NCI-H524 treated with DMSO at 0.1 percent for 48 hours (cell line): ENCODE measurements at places on chromosomes 6 and 20.

DNA sequence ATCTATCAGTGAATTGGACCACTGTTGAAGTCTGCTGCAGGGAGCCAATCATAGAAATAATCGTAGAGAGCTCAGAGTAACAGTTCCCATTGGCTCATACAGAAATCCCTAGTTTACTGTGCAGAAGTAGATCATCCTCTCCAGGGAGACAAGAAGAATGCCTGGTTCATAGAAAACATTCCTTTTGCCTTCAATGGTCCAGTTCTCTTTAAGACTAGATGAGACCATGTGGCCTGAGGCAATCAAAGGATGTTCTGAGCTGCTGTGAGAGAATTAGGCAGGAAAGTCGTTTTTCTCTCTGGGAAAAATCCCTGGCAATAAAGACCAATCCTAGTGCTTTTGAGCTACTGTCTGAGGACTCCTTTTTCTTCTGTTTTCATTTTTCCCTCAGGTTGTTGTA lies 208.4 kb downstream of the CENPW start:
- no peak for DNase-seq

DNA sequence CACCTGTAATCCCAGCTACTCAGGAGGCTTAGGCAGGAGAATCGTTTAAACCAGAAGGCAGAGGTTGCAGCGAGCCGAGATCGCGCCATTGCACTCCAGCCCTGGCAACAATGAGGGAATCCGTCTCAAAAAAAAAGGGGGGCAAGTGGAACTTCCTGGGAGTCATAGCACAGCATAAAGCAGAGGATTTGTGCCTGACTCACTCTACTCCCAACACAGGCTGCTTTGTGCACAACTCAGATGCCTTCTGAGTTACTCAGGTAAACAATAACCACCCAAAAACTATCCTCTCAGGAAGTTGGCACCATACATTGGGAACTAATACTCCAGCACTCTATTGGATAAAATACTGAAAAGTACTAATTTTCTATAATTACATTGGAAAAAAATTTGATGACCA lies 2.5 kb upstream of the TMEM244 start:
- DNase-seq = no peak

DNA sequence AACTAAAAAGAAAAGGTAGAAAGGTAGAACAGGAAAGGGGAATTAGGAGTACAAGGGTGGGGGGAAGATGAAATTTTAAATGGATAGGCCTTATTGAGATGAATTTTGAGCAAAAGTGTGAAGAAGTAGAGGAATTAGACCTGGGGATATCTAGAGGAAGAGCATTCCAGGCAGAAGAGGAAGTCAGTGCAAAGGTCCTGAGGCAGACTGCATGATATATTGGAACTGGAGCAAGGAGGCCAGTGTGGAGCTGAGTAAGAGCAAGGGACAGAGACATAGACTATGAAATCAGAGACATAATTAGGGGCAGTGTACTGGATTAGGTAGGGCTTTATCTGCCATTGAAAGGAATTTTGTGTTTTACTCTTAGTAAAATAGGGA lies 40.4 kb downstream of the MAPK14 start:
- DNase-seq = no peak

DNA sequence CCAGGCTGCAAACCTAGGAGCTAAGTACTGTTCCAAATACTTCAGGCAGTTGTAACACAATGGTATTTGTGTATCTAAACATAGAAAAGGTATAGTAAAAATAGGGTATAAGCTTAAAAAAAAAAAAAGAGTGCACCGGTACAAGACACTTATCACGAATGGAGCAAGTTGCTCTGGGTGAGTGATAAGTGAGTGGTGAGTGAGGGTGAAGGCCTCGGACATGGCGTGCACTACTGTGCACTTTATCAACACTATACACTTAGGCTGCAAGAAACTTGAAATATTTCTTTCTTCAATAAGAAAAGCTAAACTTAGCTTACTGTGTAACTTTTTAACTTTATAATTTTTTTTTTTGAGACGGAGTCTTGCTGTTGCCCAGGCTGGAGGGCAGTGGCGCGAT lies 159.5 kb upstream of the PDE10A start:
- no peak for DNase-seq

- no peak for DNase-seq
Observed at GRCh38 chr6:126180585-126180984, 159.3 kb upstream of the CENPW start.

- no peak for DNase-seq
Observed at GRCh38 chr6:141195251-141195832, 937.4 kb upstream of the GJE1 start.

GRCh38 chr6:166258854-166259276 lies 49.3 kb downstream of the PRR18 start:
- DNase-seq = no peak

DNA sequence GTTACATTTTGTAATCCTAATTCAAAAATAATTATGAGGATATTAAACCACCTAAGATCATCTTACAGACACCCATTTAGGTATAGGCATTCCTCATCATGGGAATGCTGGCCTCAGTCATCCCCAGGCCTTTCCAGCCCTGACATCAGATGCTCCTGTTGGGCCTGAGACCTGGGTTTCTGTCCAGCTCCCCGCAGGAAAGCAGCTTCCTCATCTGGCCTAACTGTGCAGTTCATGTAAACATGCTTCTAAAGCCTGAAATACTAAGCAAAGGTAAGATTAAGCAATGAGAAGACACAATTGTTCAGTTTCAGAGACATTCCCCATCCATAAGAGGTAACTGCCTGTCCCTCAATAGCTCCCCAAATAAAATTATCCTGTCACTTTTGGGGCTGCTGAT lies 19.0 kb downstream of the ETV7 start:
- no peak for DNase-seq

DNA sequence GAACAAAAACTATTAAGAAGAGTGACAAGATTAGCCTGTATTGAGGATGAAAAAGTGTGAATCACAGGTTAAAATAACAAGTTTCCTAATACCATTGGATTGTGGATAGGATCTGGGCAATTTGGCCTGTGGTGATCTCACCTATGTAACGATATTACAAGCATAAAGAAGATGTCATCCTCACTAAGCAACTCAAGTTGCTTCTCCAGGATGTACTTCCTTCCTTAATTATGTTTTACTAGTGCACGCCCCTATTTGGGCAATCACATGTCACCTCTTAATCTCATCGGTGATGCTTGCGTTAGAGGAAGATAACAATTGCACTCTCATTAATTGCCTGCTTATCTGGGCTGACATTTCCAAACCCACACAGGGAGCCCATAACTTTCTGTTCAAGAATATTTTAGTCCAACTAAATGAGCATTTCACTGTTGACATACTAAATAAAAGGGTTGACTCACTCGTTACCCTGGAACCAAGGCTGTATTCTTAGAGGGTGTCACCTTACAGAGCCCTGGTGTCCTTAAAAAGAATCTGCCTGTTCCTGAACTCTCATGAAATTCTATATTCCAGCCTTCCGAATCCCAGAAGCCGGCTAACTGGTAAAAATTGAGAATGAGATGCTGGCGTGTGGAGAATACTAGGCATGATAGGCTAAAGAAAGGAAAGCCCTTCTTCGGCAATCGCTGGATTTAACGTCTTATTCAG lies 88.2 kb upstream of the ATXN1 start:
- DNase-seq = no peak

DNA sequence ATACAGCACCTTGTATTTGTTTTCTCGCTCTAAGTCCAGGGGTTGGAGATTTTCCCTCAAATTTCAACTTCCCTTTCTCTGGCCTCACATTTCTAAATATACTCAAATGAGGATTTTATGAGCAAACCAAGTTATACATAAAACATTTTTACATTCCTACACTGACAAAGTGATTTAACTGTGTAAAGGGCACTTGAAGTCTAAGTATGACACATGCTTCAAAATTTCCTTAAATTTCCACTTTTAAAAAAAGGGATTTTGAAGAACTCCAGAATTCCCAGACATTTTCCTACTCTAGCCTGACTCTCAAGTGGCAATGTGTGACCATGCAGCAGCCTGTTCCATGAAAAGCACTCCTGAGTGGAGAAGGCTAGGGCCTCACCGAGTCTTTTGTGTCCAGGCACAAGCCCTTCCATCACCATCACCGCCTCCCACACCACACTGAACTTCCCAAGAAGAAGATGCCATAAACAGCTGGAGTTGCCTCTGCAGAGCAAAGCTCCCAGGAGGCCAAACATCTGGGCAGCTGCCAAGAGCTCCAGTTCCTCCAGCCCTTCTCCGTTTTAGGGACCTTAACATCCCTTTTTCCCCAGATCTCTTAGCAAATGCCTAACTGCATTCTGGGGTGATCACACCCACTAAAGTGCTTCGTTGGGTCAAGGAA lies 68.9 kb downstream of the NCR2 start:
- no peak for DNase-seq

- DNase-seq = no peak
Observed at GRCh38 chr6:139422105-139423036, 47.9 kb upstream of the CITED2 start.

DNA sequence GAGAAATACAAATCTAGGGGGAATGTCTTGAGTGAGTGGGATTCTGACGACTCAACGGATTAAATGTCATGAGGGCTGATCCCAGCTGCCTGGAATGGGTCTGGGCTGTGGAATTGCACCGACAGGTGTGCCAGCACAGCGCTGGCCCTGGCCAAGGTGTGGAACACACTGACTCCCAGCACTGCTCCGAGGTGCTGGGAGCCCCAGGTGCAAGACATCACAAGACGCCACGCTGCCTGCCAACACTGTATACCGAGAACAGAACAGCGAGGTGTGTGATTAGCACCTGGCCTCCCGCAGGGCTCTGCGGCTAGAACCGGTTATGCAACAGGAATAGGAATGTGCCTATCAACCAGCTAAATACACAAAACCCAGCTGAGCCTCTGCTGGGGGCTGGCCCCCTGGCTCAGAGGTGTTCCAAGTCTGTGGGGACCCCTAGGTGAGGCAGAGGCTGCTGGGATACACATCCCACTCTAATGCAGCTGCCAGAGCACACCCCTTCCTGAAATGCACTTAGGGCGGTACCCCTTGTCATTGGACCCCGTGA lies 24.8 kb upstream of the APMAP start:
- no peak for DNase-seq

GRCh38 chr6:11806561-11807317 lies 28.1 kb upstream of the ADTRP start:
- DNase-seq = no peak

DNA sequence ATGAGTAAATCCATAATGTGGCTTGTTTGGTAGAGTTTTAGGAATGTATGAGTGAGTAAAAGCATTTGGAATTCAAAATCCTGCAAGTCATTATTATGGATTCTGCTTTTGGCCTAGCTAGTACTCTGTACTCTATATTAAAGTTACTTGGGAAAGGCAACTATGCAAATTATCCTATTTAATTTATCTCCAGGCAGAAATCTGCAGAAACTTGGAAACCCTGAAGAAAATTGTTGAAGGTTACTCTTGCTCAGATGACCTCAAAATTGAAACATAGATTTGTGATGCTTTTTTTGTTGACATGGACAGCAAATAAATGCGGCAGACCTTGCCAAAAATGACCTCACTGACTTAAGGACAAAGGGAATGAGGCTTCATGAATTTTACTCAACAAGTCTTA lies 477.1 kb upstream of the EYS start:
- DNase-seq = no peak

GRCh38 chr6:158559895-158560835 lies at the start of gene TMEM181:
TSS of gene TMEM181 (plus strand) at chr6:158560091. CDS start at chr6:158560225, 134 bp downstream.
- DNase-seq = peak; percentile 32

- no peak for DNase-seq
Observed at GRCh38 chr20:33812908-33813462, 1.8 kb downstream of the CHMP4B start.

DNA sequence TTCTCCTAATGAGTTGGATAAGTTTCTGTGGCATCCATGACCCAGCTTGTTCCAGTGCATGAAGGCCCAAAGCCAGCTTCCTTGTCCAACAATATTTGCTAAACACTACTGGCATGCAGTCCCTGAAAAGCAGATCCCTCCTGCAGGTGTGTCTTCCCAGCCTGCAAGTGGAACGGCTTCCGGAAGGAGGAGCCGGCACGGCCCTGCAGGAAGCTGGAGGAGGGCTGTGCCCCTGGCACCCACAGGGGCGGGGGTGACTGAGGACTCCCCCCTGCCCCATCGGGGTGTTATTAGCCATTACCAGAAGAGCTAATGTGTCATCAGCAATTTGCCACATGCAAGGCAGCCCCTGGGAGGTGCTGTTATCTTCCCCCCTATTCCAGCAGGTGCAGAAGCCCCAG lies 27.4 kb downstream of the NPEPL1 start:
- no peak for DNase-seq

DNA sequence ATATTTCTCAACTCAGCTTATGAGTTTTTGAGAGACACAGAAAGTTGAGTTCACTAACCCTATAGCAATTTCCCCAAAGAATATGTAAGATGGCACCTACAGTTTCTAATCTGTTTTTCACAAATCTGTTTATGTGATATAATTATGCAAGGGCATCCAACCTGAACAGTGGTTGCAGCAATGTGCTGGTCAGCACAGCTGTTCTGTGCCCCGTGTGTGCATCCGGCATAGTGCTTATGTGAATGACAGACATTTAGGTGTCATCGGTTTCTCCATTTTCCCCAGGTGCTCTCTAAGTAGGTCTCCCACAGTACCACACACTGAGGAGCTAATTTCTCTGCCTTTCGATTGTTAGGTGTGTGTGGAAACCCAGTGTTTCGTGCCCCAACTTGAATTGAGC lies 7.7 kb upstream of the BACH2 start:
- DNase-seq = no peak

DNA sequence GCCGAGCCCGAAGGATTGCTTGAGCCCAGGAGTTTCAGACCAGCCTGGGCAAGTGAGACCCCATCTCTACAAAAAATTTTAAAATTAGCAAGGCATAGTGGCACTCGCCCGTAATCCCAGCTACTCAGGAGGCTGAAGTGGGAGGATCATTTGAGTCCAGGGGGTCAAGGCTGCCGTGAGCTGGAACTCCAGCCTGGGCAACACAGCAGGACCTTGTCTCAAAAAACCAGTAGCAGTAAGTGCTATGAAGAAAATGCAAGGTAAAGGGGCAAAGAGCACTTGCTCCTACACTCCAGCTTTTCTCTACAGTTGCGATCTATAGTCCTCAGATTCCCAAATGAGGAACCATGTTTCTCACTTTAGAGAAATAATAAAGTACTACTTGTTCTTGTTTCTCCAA lies 1.8 kb upstream of the DDX39B start:
- DNase-seq = no peak

DNA sequence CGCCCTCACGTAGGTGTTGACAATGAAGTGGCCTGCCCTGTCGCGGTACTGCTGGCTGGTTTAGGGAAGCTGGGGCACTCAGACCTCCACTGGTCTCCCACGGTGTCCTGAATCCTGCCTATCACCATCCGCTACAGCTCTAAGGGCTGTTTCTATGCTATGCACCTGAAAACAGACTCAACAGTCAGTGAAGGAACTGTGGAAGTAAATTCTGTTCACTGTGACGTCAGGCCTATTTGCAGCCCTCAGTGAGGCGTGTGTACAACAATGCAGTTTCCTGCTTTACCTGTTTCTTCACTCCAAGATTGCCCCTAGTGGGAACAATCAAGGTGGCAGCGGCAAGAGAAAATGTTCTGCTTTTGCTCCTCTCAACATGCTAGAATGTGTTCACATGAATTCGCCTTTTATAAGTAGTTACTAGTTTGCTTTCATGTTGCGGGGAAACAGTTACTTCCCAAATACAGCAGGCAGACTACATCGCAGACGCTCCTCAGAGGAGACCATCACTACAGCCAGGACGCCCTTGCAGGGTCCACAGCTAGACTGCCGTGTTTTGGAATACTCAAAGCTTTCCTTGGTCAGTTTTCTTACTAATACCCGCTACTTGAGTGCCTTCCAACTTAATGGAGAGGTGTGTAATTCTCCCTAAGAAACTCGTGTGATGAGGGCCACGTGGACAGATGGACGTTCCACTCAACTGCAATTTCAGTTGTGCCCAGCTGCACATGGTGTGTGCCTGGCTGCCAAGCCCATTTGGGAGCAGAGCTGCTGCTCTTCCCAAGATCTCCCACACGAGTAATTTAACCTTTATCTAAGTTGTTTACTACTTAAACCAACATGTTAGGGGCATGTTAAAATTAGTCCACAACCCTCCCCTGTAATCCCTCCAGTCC lies 25.4 kb downstream of the DIDO1 start:
- DNase-seq = peak; percentile 55
